ENCODE measurements at places on chromosomes 3 and 15. TPM values are rescaled to one million over a fixed set of nuclear protein-coding genes. Genes with fewer than 3 reads are reported as not detected.

The RPS17 gene
- total RNA-seq = 2,617 TPM

The TNNC1 gene
- 1.3 TPM for total RNA-seq

The SCAANT1 gene
- total RNA-seq = not detected

The C3orf85 gene
- not detected for total RNA-seq

GRCh38 chr3:54649551-54649950 lies 278.3 kb downstream of the LRTM1 start:
- DNase-seq = no peak

DNA sequence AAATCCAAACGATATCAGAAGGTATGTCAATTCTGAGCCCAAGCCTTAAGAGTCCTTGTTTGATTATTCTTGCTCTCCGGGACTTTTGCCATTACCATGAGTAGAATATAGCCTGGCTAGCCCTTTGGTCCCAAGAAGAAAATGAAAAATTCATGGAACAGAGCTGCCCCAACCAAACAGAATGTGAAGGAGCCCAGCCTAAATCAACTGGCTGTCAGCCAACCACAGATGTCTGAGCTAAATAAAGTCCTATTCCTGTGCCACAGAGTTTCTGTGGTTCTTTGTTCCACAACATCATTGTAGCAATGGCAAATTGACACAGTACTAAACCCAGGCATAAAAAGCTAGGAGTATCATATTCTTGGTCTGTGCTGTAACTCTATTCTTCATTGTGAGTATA lies 185.2 kb downstream of the CPNE4 start:
- DNase-seq = no peak

GRCh38 chr3:126434931-126435411 lies 40.3 kb downstream of the CFAP100 start:
- no peak for DNase-seq

DNA sequence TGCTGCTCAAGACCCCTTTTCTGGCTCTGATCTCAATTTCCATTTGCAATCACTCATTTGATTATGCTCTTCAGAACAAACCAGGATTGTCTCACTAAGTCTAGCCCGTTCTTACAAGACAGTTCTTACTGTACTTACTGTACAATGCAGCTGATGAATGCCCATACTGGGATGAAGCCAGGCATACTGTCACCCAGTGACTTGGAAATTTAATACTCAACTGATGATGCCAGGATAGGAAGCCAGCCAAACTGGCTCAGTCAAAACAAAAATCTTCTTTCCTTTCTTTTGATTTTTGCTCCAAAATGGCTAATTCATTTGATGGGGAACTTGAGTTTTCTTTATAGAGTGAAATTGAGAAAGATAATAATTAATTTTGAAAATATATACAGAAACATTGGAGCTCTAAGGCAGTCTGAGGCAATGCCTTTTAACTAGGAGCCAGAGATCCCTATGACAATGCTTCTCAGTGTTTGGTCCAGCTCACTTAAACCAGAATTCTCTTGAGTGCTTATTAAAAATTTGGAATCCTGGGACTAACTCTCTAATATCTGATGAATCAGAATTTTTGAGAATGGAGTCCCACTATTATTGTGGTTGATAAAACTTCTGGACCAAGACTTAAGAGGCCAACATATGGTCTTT lies 265.6 kb upstream of the THBS1 start:
- no peak for DNase-seq

DNA sequence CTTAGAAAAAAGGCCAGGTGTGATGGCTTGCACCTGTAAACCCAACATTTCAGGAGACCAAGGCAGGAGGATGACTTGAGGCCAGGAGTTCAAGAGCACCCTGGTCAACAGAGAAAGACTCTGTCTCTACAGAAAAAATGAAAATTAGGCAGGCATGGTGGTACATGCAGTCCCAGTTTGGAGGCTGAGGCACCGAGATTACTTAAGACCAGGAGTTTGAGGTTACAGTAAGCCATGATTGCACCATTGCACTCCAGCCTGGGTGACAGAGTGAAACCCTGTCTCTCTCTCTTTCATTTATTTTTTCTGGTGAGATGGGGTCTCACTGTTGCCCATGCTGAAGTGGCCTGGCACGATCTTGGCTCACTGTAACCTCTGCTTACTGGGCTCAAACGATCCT lies 24.7 kb downstream of the IP6K1 start:
- DNase-seq = no peak

DNA sequence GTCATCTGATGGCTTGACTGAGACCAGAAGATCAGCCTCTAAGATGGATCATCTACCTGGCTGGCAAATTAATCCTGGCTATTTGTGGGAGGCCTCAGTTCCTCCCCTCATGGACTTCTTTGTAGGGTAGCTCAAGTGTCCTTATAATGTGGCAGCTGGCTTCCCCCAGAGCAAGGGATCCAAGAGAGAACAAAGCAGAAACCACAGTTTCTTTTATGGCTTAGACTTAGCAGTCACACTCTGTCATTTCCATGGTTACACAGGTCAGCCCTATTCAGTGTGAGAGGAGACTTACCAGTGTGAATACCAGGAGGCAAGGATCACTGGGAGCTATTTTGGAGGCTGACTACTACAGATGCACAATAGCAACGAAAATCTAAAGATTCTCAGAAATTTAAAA lies 15.3 kb upstream of the ARL14 start:
- peak; percentile 11 for DNase-seq

DNA sequence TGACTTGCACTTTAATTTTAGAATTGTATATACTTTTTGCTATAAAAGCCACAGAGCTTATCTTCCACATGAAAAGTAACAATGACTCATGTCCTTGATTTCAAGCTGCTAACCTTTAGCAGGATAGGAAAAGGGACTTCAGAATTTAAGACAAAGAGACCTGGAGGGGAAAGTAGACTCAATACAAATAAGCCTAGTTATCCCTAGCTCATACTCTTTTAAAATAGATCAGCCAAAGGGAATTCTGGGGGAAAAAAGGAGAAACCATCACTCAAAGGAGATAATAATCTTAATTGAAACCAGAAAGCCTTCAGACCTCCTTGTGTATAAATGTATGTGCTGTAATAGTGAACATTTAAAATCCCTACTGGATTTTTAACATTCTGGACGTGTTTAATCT lies 930.3 kb downstream of the NTRK3 start:
- DNase-seq = no peak

DNA sequence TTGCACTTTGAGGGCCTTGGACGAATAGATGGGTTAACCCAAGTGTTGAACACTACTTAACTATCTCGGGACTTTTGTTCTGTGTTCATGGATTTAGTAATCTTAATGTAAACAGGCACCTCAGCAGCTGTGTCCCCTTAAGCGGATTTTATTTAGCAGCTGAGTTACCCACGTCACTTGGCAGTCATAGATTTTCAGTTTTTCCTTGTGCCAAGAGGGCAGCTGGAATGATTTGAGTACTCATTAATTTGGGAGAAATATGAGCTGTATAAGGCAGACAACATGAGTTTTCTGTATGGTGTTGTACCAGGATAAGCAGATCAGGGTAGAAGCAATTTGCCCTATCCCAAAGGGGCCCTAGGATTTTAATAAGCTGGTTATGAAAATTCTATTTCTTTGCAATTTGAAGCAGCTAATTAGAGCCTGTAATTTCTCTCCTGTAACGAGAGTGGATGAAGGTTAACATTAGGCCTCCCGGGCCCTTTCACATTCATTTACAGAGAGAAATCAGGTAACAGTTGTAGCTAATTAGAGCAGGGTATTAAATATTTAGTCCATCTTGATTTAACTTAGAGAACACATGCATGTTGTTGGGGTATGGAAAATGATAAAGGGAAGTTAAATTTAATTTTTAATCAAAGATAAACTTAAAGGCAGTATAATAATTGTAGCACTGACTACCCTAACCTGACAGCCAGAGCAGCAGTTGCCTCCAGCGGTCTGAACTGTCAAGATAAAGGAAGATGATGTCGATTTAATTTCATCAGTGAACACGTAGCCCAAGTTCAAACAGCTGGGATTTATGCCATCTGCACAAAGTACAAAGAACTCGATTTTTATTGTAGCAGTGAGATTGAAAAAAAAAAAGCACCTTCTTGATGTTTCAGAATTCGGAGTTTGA lies 194.5 kb downstream of the LRTM1 start:
- no peak for DNase-seq
